ENCODE measurements at places on chromosomes 11 and 22.

GRCh38 chr11:131624531-131624930 is 254.1 kb downstream of the NTM start:
- DNase-seq, result no peak

- no peak for DNase-seq
These were observed 364.2 kb downstream of the TENM4 start for GRCh38 chr11:79076526-79077115.

- no peak for DNase-seq
These were observed 102.9 kb downstream of the MTNR1B start for GRCh38 chr11:93072229-93072914.

GRCh38 chr11:95134491-95134890 is 44.8 kb downstream of the ENDOD1 start:
- no peak for DNase-seq

DNA sequence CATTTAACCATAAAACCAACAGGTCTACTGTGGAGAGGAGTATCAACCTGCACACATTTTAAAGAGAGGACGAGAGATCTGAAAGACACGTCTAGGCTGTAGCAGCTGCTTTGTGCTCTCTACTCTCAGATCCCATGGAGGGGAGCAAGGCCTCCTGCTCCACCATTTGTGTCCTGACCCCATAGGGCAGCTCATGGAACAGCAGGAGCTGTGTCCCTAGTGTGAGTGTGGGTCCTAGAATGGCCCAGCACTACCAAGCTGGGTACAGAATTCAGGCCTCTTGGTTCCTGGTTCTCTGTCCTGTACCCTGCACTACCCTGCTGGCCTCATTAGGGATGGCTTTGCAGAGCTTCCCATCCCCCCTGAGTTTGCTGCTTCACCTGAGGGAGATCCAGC is 76.5 kb downstream of the DHCR7 start:
- DNase-seq, result no peak

GRCh38 chr11:128569291-128569690 is 18.1 kb downstream of the ETS1 start:
- DNase-seq, result no peak

- no peak for DNase-seq
These were observed 19.5 kb downstream of the CRELD2 start for GRCh38 chr22:49937758-49938564.

- DNase-seq, result no peak
These were observed at the start of gene CSRP3 for GRCh38 chr11:19201737-19202605. Gene CSRP3, minus strand, starts transcription at chr11:19201983. Its CDS starts 9,535 bp downstream, at chr11:19192448.

GRCh38 chr11:102729849-102730815 is 5.4 kb upstream of the MMP8 start:
- DNase-seq, result no peak

GRCh38 chr11:45454917-45455401 is 168.8 kb upstream of the SYT13 start:
- no peak for DNase-seq

DNA sequence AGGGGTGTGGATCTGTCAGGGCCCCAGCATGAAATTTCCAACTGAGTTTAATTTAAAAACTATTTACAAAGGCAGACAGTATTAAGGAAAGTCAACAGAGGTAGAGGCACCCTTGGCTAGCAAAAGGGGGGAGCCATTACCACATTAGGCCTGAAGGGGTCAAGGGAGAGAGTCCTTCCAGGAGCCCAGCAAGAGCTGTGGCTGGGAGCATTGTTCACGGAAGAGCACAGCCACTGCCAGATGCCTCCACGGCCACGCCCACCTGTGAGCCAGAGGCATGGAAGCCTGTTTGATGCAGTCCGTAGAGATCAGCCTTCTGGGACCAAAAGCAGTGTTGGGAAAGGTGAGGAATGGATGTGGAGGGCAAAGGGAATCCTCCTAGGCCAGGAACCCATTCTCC is 102.6 kb downstream of the GALNT18 start:
- no peak for DNase-seq

DNA sequence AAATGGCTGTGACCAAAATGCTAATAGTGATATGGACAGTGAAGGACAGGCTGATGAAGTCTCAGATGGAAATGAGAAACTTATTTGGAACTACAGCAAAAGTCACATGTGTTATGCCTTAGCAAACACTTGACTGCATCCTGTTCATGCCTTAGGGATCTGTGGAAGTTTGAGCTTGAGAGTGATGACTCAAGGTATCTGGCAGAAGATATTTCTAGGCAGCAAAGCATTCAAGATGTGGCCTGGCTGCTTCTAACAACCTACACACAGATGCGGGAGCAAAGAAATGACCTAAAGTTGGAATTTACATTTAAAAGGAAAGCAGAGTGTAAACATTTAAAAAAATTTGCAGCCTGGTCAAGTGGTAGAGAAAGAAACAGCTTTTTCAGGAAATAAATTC is 28.1 kb upstream of the CD81 start:
- DNase-seq, result no peak

- no peak for DNase-seq
These were observed 102.4 kb upstream of the FSHB start for GRCh38 chr11:30128269-30128932.

DNA sequence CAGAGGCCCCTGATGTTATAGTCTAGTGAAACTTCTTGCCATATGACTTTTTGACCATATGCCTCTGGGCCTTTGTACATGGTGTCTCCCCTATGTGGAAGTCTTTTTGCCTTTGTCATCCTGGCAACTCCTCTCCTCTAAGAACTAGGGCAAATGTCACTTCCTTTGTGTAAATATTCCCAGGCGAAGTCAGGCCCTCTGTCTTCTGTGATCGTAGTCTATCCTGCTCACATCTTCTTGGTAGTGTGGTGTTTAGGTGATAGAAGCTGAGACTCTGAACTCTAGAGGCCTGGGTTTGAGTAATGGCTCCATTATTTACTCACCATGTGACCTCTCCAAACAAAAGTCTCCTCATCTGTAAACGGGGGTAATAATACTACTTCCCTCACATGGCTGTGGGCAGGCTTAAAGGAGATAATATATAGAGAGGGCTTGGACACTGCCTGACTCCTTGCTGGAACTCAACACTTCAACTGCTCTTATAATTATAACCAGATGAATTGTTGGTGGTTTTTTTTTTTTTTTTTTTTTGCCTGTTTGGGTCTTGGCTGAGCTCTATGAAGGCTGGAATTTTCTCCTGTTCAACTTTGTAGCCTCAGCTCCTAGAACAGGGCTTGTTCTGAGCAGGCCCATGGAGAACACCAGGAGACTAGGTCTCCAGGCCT is 43.8 kb downstream of the INSC start:
- no peak for DNase-seq

Data from stimulated activated CD8-positive, alpha-beta memory T cell treated with anti-CD3 and anti-CD28 coated beads, Interleukin-15, amount 100 ng/mL, for 24 hours (primary cell).